Tracheal epithelial cell (primary cell): ENCODE measurements at places on chromosomes 16 and 17. TPM values are rescaled to one million over a fixed set of nuclear protein-coding genes. Genes with fewer than 3 reads are reported as not detected.

Gene ZNF263
- 57.1 and 69.9 TPM in 2 replicates for total RNA-seq

Gene DRC7
- not detected in 2 replicates for total RNA-seq

Gene NOS2
- 0.21 TPM in 1 of 2 replicates, not detected in the other for total RNA-seq

Gene SCN4A
- total RNA-seq: under 0.01 TPM in 1 of 2 replicates, not detected in the other

Gene TMEM238L
- not detected in 2 replicates for total RNA-seq

Gene KRT28
- not detected in 2 replicates for total RNA-seq

Gene AFMID
- 27.0 and 32.8 TPM in 2 replicates for total RNA-seq

Gene FAM83G
- 44.8 and 48.0 TPM in 2 replicates for total RNA-seq

Gene LRRC37A
- 0.48 and 1.5 TPM in 2 replicates for total RNA-seq

Gene SPIRE2
- total RNA-seq: 1.1 and 2.4 TPM in 2 replicates

Gene BIRC5
- 1.3 and 4.8 TPM in 2 replicates for total RNA-seq

Gene TMEM100
- total RNA-seq: not detected in 2 replicates

Gene KRT24
- total RNA-seq: 0.21 TPM in 1 of 2 replicates, not detected in the other

Gene RNU2-1
- not detected in 2 replicates for total RNA-seq

Gene CLEC18B
- total RNA-seq: 2.4 TPM in 1 of 2 replicates, not detected in the other

Gene KRT31
- 0.24 TPM in 1 of 2 replicates, not detected in the other for total RNA-seq

Gene IL21R
- 0.21 TPM in 1 of 2 replicates, not detected in the other for total RNA-seq

Gene TBC1D3B
- total RNA-seq: 0.48 and 0.64 TPM in 2 replicates

Gene NPIPB12
- 8.2 and 20.5 TPM in 2 replicates for total RNA-seq

Gene KRT16
- 2,720 and 3,196 TPM in 2 replicates for total RNA-seq

Gene ODAD4
- total RNA-seq: 0.72 TPM in 1 of 2 replicates, not detected in the other

Gene PRCD
- 0.21 and 3.1 TPM in 2 replicates for total RNA-seq
